Smooth muscle cell of the brain vasculature (primary cell): ENCODE measurements at places on chromosomes 2 and 18.

- DNase-seq: no peak
Measured at GRCh38 chr2:129794540-129794939, 184.9 kb upstream of the RAB6C start.

DNA sequence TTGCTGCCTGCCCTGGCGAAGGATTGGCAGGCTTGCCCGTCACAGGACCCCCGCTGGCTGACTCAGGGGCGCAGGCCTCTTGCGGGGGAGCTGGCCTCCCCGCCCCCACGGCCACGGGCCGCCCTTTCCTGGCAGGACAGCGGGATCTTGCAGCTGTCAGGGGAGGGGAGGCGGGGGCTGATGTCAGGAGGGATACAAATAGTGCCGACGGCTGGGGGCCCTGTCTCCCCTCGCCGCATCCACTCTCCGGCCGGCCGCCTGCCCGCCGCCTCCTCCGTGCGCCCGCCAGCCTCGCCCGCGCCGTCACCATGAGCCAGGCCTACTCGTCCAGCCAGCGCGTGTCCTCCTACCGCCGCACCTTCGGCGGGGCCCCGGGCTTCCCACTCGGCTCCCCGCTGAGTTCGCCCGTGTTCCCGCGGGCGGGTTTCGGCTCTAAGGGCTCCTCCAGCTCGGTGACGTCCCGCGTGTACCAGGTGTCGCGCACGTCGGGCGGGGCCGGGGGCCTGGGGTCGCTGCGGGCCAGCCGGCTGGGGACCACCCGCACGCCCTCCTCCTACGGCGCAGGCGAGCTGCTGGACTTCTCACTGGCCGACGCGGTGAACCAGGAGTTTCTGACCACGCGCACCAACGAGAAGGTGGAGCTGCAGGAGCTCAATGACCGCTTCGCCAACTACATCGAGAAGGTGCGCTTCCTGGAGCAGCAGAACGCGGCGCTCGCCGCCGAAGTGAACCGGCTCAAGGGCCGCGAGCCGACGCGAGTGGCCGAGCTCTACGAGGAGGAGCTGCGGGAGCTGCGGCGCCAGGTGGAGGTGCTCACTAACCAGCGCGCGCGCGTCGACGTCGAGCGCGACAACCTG lies at the start of gene DES:
TSS of gene DES (plus strand) at position 223 of the 857 bp plus-strand sequence. CDS start at position 309, 86 bp downstream.
- DNase-seq: no peak

DNA sequence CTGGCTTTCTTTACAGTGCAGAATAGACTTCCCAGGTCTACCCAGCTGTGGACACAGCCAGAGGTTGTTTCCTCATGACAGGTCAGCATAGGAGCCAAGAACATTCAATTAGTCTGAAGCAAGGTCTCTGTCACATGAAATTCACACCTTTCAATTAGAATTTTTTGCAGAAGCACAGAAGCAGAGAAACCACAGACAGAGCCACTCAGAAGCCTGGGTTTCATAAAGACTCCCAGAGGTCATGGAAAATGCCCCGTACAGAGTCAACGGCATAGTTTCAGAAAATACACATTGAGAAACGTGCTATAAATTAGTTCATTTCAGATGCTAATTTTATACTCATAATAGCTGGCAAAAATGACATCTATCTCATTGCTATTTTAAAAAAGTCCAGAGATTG lies 87.0 kb upstream of the TMEM200C start:
- DNase-seq: no peak

GRCh38 chr2:83517727-83518368 lies 941.2 kb downstream of the SUCLG1 start:
- no peak for DNase-seq

- no peak for DNase-seq
Measured at GRCh38 chr2:148876595-148877402, 1.8 kb downstream of the KIF5C start.

DNA sequence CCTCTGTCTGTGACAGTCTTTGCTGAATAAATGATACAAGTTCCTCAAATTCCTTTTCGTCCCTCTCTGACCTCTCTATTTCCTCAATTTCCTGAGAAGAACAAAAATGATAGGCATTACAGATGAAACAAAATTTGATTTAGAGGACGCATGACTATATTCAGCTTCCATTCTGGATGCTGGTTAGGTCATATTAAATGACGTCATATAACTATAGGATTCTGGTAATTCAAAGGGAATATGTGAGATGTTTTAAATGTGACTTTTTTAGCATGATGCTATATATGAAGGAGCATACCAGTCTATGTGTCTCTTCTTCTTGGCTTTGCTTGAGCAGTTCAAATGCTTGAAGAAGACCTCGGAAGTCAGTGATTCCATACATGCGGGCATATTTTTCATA lies 102.3 kb downstream of the TTN start:
- DNase-seq: no peak
